ENCODE measurements at places on chromosomes 2 and 18. TPM values are rescaled to one million over a fixed set of nuclear protein-coding genes. Genes with fewer than 3 reads are reported as not detected.

- peak overlapping the region; percentile 61 for H3K27ac ChIP-seq
- no peak overlapping the region for H3K4me3 ChIP-seq
- no peaks in the 10 kb centered on the region for H3K36me3 ChIP-seq
- H3K27me3 ChIP-seq = no peaks in the 10 kb centered on the region
- no peak for DNase-seq
- no peaks in the 10 kb centered on the region for H3K4me1 ChIP-seq
Measured at GRCh38 chr2:27797841-27798240, 26.3 kb downstream of the MRPL33 start.

- H3K4me1 ChIP-seq = no peaks in the 10 kb centered on the region
- H3K27ac ChIP-seq = no peak overlapping the region
- no peak for DNase-seq
- H3K36me3 ChIP-seq = no peaks in the 10 kb centered on the region
- H3K27me3 ChIP-seq = no peaks in the 10 kb centered on the region
Measured at GRCh38 chr18:28657961-28658360, 481.0 kb upstream of the CDH2 start.

Gene UGT1A7
- total RNA-seq = not detected

DNA sequence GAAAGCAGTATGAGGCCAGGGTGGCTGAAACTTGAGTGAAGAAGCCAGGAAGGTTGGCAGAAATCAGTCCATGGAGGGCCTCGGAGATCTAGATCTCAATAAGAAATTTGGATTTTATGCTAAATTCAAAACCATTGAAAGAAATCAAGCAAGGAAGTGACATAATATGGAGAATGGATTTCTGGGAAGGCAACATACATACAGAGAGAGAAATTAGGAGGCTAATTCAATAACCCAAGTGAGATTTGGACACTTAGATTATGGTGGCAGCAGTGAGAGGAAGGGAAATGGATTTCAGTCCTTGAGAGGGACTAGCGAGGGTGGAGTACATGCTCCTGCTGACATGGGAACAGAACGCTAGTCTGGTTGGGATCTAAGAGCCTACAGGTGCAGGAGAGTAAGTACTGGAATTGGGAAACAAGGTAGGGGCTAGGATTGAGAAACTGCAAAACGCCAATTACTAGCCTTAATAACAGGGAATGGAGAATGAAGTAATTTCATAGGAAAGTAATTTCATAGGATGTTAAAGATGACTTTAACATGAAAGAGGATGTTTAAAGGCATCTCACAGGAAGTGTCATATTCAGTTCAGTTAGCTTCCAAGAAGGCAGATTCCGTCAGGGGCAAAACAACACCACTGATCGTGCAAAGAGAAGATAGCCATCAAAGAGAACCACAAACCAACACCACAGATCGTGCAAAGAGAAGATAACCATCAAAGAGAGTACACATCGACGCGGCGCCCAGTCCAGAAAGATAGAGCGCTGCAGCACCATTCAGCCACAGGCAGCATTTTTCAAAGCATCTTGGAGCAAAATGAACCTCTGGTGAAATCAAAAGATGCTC is 27.2 kb downstream of the CDKL4 start:
- no peak for DNase-seq
- no peaks in the 10 kb centered on the region for H3K36me3 ChIP-seq
- H3K4me3 ChIP-seq = no peak overlapping the region
- H3K4me1 ChIP-seq = no peaks in the 10 kb centered on the region
- no peak overlapping the region for H3K27ac ChIP-seq

Gene HOXD10
- 0.87 TPM for total RNA-seq

GRCh38 chr2:42169874-42170521 is 845 bp downstream of the EML4 start:
- H3K4me1 ChIP-seq = peaks cover 27% of the 10 kb centered on the region
- H3K36me3 ChIP-seq = no peaks in the 10 kb centered on the region
- peak overlapping the region; percentile 95 for H3K4me3 ChIP-seq
- no peaks in the 10 kb centered on the region for H3K27me3 ChIP-seq
- no peak for DNase-seq

- no peak overlapping the region for H3K4me3 ChIP-seq
- no peak overlapping the region for H3K27ac ChIP-seq
- H3K27me3 ChIP-seq = no peaks in the 10 kb centered on the region
Measured at GRCh38 chr2:59182249-59182648, 941.1 kb upstream of the FANCL start.

DNA sequence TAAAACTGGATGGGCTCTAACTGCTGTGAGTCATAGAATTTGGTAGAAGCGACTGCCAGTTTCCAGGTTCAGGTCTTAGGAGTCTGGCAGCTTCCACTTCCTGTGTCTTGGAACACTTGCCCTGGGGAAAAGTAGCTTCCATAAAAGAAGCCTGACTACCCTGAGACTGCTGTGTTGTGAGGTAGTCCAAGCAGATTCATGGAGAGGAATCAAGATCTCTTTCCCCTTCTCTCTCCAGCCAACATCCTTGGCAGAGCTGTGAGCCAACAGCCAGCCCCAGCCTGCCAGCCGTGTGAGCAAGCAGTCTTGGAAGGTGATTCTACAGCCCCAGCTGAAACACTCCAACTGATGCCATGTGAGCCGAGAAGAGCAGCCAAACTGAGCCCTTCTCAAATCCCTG is 33.7 kb downstream of the SLC20A1 start:
- no peak for DNase-seq
- no peaks in the 10 kb centered on the region for H3K27me3 ChIP-seq
- H3K27ac ChIP-seq = no peak overlapping the region
- H3K4me1 ChIP-seq = no peaks in the 10 kb centered on the region
- H3K36me3 ChIP-seq = no peaks in the 10 kb centered on the region

Gene SERPINB10
- total RNA-seq = 0.22 TPM

Data from tibial nerve (tissue), 4 donors.